ENCODE measurements at places on chromosomes 7 and 10.

DNA sequence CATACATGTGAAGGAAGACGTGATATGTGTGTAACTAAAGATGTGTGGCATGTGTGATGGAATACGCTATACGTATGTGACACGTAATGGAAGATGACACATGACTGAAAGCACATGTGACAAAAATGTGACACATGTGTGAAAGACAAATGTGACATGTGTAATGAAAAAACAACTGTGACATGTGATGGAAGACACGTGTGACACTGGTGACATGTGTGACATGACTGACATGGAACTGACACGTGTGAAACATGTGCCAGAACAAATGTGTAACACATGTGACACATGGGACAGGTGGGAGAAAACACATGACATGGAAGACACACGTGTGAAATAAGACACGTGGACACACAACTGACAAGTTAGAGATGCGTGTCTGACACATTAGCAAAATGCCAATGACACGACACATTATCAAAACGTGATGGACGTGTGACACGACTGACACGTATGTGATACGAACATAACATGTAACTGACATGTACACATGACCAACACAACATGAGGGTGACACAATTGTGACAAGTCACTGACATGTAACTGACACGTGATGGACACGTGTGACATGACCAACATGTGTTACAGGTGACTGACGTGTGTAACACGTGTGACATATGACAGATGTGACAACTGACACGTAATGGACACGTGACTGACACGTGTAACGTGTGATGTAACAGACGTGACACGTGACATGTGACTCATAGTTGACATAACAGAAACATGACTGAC lies 24.4 kb downstream of the CRPPA start:
- no peak for DNase-seq

DNA sequence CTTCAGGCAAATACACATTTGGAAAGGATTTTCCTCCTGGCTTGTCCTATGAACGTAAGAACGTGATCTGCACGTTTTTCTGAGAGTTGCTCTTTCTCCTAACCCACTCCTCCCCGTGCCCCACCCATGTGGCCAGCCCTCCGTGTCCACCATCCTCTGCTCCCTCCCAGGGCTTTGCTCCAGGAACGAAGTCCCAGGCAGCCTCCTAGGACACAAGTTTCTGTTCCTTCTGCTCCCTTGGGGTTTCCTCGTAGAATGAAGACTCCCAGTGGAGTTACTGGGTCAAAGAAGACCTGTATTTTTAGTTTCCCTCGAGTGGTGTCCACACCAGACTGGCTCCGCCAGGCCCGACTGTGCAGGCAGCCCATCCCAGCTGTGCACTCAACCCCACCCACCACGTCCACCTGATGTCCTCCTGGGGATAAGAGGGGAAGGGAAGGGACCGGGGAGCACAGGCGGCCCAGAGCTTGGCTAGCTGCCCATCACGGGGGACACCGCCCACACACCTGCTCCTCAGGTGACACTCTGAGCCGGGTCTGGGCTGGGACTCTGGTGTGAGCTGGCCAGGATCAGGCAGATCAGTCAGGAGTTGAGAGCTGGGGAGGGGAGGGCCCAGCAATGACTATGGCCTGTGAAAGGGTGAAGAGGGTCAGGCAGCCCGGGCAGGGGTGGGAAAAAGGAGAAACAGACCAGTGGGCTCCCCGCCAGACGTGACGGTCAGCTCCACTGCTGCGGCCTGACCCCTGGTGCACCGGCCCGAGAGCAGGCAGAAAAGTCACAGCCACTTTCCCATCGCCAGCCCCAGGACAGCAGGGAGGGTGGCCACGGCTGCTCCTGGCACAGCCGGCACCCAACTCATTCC lies 54.3 kb upstream of the PPP2R2D start:
- no peak for DNase-seq

DNA sequence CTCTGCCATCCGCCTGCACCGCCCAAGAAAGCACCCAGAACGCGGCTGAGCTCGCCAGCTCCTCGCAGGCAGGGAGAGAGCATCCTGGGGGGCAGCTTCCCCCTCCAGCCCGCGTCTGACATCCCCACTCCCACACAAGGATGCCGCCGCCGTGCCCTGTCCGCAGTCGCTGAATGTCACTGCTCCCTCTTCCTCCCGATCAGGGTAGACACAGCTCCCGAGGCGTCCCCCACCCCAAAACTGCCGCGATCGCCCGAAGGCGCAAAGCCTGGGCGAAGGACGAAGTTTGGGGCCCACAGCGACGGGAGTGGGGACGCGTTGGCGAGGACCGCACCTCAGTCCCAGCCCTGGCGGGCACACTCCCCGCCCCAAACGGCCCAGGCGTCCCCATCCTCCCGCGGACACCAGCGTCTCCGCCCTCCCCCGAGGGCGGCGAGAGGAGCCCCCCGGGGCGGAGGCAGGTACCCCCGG lies 1.5 kb upstream of the KAT6B start:
- DNase-seq = peak; percentile 25

GRCh38 chr10:130963052-130963393 lies 348.5 kb downstream of the TCERG1L start:
- no peak for DNase-seq

Measured in stimulated activated CD4-positive, alpha-beta T cell treated with anti-CD3 and anti-CD28 coated beads, Interleukin-15, amount 100 ng/mL, for 48 hours (primary cell).